ENCODE measurements at places on chromosomes 11 and 22.

DNA sequence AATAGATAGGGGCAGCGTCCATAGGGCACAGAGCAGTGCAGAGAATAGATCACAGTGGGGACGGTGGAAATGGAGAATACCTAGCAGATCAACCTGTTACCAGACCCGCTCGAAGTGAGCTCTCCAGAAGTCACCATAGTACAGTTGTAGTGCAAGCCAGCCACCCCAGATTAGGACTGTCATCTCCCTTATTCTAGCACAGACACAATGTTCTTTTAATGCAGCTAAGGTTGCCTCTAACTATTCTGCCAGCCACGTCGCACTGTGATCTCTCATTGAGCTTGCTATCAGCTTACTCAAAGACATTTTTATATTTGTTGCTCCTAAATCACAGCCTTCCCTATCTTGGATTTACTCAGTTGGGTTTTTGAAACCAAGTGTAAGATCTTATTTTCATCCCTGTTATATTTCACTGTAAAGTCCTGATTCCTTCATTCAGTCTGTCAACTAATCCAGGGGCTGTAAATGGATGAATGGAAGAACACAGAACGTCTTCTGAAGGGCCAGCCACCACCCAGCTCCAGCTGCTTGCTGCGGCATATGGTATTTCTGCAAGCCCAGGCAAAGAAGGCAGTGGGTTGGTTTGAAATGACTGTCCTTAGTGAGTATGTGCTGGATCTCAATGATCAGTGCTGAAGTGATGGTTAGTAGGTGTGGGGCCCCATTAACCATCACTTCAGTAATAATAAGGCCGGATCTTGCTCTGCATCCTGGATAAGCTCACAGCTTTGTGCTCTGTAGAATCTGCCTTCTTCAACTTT, 3.4 kb downstream of the PARVA start:
- DNase-seq: no peak

DNA sequence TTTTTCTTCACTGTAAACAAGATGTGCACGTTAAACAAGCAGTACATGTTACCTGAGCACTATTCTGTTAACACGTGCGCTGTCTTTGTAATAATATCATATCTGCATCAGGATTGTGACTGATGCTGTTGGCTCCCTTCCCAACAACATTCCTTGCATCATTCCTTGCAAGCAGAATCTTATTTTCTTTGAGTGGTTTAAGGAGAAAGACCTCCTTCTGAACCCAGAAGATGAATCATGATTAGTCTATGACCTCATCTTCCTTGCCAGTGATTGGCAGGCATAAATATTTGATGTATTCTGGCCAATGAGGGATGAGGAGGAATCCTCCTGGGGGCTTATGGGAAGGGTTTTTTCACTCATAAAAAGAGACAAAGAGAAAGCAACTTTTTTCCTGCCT, 46.2 kb downstream of the C11orf71 start:
- no peak for DNase-seq

- DNase-seq: no peak
These were observed 9.2 kb upstream of the NDUFS8 start for GRCh38 chr11:68021167-68021787.

GRCh38 chr22:44402196-44403111, 89.7 kb upstream of the SHISAL1 start:
- DNase-seq: no peak

- DNase-seq: no peak
These were observed 34.6 kb upstream of the BID start for GRCh38 chr22:17808693-17809403.

GRCh38 chr11:2867722-2868505, 17.7 kb downstream of the CDKN1C start:
- DNase-seq: no peak

- DNase-seq: no peak
These were observed 1.2 kb downstream of the MICALL1 start for GRCh38 chr22:37907036-37907954.

- DNase-seq: no peak
These were observed 126.1 kb upstream of the TEAD1 start for GRCh38 chr11:12547953-12548650.

- no peak for DNase-seq
These were observed 408.4 kb downstream of the SOX6 start for GRCh38 chr11:15947681-15948648.

- no peak for DNase-seq
These were observed 247.7 kb downstream of the GUCY1A2 start for GRCh38 chr11:106770489-106771085.

All from H1 (cell line).